ENCODE measurements at places on chromosomes 2 and 18.

DNA sequence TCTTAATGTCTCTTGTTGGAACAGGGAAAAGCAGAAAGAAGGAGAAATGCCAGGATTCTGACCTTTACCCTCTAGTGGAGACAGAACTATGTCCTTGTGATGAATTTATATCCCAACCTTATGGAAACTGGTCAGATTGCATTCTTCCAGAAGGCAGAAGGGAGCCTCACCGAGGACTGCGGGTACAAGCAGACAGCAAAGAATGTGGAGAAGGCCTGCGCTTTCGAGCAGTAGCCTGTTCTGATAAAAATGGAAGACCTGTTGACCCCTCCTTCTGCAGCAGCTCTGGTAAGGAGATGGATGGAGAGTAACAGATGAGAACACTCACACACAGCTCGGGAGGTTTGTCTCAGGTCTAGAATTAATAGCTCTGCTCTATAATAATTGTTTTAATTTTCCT, 552.7 kb upstream of the HNMT start:
- no peak for DNase-seq

- no peak for DNase-seq
Measured at GRCh38 chr2:84388921-84389490, 70.1 kb downstream of the SUCLG1 start.

DNA sequence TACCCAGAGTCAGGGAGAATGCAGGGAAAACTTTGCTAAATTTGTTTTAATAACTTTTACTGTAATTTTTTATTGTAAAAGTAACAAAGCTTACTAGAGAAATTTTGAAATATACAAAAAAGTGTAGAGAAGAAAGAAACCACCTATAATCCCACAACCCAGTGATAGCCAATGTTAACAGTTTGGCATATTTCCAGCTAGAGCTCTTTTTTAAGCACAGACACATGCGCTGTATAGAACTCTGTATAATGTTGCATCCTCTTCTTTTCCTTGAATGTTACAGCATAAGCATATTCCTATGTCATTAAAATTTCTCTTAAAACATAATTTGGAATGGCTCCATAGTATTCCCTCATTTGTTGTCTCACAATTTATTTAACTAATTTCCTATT, 37.4 kb upstream of the EPAS1 start:
- no peak for DNase-seq

- DNase-seq = no peak
Measured at GRCh38 chr2:226130192-226130591, 669.4 kb downstream of the IRS1 start.

DNA sequence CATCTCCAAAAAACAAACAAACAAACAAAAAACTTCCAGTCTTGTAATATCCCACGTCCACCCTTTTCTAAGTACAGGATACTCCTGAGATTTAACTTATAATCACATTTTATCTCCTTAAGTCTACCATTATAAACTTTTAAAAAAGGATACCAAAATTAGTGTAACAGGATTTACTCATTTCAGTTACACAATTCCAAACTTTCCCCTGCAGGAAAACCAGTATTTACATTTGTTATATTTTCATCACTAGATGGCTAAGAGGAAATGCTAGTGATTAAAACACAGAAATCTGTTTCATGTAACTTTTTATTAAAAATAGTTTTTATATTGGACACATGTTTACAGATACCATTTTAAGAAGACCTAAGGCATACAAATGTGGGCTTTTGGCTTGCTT, 27.5 kb downstream of the CFAP36 start:
- no peak for DNase-seq

DNA sequence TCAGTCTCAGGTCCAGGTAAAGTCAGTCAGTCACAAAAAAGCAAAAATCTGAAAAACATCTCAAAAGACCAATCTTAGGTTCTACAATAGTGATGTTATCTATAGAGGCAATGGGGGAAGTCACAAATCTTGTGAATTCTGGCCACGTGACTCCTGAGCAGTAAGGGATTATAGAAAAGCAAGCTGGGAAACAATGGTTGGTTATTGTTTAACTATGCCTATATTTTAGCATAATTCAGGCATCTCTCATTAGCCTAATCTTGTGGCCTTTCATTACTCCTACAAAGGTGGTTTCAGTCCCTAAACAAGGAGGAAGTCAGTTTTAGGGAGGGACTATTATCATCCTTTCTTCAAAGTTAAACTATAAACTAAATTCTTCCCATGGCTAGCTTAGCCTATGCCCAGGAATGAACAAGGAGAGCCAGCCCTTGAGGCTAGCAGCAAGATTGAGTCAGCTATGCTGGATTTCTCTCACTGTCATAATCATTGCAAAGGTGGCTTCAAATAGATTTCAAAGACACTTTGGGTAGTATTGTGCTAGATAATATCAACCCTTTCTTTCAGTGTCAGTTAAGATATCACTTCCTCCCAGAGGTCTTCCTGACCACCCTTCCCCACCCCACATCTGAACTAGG, 56.4 kb upstream of the ITGA6 start:
- DNase-seq = no peak

- peak; percentile 18 for DNase-seq
Measured at GRCh38 chr2:203225423-203226039, 13.3 kb upstream of the CYP20A1 start.

GRCh38 chr2:25543939-25544338, 129.4 kb downstream of the DTNB start:
- no peak for DNase-seq

DNA sequence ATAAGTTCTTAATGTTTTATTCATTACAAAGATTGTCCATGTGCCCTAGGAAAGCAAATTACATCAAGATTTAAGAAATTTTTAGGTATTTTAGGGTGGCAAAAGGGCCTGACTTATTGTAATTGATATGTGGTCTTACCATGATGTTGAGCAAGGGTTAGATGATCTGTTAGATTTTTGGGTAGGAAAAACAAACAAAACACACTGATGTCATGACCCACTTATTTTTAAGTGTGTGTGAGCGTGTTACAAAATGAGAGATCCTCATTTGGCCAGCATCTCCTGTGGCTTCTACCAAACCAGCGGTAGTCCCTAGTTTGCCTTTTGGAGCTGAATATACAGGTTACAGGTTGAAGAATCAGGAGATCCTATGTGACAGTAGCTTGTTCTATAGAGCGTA, 89.8 kb upstream of the ITGB6 start:
- DNase-seq = no peak

DNA sequence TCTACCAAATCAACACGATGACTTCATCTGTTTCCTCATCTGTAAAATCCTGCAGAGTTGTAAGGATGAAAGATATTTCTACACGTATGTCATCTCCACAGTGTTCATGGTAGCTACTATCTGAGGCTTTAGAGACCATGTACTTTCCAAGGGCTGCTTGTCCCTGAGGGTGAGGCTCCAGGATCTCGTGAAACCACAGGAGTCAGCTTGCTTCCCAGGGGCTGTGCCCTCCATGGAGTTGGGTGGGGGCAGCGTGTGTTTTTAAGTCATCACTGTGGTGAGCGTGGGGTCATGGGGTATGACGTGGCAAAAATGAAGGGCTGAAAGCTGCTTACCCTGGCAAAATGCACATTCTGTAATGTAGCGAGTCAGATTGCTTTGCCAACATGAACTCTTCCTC, 81.6 kb downstream of the ASAP2 start:
- DNase-seq = peak; percentile 69

- DNase-seq = no peak
Measured at GRCh38 chr2:69957965-69958364, 3.5 kb downstream of the ASPRV1 start.

DNA sequence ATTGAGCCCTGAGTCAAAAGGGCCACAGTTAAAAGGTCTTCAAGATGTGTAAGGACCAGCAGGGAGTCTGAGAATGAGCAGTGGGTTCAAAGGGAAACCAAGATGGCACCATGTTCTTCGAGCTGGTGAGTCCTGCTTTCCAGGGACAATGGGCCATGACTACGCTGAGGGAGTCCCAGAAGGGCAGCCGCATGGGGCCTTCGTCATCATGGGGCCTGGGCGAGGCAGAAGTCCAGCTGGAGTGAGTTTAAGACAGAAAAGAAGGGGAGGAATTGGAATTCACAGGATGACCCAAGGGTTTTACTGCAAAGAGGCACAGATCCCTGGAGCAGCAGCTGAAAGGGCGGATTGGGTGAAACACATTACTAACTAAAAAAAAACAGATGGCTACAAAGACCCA, 340.8 kb upstream of the MYT1L start:
- no peak for DNase-seq

GRCh38 chr18:75845413-75845812, 417.9 kb upstream of the SMIM21 start:
- no peak for DNase-seq

GRCh38 chr2:215028231-215028630, 110.2 kb downstream of the ABCA12 start:
- no peak for DNase-seq

DNA sequence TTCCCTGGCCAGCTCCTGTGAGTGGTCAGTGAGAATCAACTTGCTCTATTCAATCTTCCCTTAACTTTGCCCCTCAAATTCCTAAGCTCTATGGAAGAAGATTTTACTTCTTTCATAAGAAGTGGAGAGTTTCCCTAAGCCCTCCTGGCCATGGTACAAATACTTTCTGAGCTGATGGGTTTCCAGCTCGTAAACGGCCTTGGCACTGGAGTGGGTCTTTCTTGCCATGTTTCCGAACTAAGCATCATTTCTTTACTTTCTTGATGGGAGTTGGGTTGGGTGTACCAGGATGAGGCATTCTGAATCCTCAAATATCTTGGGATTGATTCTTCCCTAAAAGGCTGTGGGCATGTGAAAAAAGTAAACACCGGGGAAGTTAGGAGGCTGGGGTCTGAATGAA, 72.5 kb downstream of the ACKR3 start:
- no peak for DNase-seq

DNA sequence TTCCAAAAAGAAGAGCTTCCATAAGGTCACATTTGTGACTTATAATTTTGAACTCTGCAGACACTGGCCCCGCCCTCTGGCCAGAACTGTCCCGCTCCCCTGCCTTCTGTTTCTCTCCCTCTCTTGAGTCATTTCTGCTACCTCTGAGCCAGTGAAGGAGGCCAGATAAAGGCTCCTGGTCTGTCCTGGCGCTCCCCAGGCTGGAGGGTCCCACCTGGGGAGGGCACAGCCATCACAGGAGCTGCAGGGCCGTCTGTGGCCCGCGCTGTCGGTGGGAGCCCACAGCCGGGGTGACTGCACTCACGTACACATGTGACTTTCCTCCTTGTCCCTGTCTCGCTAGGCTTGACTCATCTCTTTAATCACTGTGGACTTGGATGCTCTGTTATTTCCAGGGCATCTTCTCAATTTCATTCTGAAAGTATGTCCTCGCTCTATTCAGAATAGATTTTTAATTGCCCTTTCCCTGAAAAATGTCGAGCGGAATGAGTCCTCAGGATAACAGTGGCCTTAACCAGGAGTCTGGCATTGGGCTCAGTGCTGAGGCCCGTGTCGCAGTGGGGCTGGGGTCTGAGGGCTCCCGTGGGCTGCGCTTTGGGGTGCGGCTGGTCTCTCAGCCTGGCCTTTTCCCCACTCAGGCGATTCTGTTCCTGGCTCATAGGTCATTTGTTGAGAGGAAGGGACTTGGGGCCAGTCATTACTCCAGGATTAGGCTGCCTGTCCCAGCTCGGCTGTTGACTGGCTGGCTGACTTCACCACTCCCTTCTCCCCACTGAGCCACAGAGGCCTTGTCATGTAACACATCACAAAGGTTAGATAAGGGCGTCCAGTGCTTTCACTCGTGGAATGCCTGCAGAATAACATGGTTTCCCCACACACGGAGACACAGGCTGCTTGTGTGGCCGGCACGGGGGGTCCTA, 34.5 kb downstream of the KLHL29 start:
- no peak for DNase-seq

DNA sequence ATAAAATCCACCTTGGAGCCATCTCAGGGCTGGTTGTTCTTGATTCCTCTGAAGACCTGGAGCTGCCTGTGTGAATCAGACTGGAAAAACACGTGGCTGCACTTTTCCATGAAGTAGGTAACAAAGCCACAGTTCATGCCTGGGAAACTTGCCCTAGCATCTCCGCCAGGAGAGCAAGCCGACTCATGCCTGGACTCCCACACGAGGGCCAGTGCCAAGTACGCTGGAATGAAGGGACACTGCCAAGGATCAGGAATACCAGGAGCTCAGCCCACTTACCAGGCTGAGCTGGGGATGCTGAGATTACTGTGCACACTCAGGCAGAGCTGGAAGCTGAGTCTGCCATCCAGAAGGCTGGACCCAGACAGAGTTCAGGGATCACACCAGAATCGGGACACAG, 10.9 kb upstream of the FHL2 start:
- DNase-seq = peak; percentile 50

DNA sequence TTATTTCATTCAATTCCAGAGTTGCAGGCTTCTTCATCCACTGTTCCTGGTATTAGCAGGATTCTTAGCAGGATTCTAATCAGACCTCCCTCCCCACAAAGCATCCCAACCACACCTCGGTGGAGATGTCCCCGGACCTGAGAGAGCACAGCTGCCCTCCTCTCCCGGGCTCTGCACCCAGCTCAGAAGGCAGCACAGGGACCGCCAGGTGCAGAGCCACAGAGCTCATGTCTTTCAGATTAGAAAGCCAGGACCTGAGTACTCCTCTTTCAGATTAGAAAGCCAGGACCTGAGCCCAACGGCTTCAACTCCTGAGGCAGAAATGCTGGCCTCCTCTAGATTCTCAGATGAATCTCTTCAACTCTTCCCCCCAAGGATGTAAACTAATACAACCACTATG, 152.3 kb downstream of the MYO5B start:
- no peak for DNase-seq

- no peak for DNase-seq
Measured at GRCh38 chr18:60649842-60650536, 277.4 kb upstream of the MC4R start.

DNA sequence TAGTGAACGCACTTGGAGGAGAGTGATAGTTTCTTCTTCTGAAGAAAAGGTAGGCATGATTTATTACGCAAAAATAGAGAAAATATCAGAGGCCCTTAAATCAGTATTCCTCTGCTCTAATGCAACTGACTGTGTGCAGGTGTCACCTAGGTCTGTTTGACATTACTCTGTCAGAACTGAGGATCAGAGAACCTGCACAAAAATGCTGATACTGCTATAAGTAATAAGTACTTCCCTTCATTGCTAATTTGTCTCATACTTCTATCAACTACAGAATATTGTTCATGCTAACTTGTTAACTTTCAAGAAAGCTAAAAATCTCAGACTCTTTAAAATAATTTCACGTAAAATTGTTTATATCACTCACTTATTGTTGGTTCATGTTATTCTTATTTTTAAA, 358.5 kb downstream of the ZNF804A start:
- no peak for DNase-seq

DNA sequence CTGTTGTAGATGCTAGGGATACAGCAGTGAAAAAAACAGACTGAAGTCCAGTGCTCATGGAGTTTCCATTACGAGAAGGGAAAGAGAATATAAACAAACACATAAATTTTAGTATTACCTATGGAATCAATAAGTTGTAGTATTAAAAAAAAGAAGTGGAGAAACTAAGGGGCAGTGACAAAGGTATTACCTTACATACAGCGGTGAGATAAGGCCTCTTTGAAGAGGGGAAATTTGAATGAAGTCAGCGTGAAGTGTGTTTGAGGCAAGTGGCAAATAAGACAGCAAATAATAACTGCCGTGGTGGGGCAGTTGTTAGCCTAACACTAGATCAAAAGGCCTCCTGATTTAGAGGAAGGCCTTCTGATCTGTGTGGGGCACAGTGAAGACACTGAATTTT, 57.9 kb downstream of the TLK1 start:
- no peak for DNase-seq

GRCh38 chr2:207499114-207499513, 30.6 kb upstream of the CREB1 start:
- no peak for DNase-seq

Measured in SW480 (cell line).